Stomach (tissue), 19 donors: ENCODE measurements at places on chromosomes 3 and 15.

- DNase-seq = no peak
Observed at GRCh38 chr15:77549576-77550288, 83.0 kb downstream of the LINGO1 start.

GRCh38 chr3:20916951-20917606, 731.1 kb upstream of the SGO1 start:
- peak; percentile 37 for DNase-seq

GRCh38 chr3:50238549-50239026, 2.6 kb downstream of the GNAI2 start:
- DNase-seq = peak; percentile 95

GRCh38 chr15:80012060-80012726, 41.2 kb upstream of the BCL2A1 start:
- no peak for DNase-seq

DNA sequence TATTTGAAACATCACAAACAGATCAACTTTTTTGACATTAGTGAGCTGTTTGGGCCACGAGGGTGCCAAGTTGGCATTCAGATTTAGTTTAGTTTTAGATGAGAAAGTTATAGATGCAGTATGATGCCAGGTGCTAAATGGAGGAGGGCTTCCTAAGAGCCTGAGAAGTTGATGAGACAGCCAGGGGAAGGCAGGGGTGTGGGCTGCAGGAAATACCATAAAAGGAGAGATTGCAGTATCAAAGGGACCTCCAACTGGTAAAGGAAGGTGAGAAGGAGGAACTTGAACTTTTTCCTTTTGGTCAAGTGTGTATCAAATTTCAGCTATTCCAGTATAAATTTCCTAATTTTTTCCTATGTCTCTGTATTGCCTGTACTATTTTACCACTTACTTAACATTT, 2.0 kb upstream of the TNIK start:
- no peak for DNase-seq

DNA sequence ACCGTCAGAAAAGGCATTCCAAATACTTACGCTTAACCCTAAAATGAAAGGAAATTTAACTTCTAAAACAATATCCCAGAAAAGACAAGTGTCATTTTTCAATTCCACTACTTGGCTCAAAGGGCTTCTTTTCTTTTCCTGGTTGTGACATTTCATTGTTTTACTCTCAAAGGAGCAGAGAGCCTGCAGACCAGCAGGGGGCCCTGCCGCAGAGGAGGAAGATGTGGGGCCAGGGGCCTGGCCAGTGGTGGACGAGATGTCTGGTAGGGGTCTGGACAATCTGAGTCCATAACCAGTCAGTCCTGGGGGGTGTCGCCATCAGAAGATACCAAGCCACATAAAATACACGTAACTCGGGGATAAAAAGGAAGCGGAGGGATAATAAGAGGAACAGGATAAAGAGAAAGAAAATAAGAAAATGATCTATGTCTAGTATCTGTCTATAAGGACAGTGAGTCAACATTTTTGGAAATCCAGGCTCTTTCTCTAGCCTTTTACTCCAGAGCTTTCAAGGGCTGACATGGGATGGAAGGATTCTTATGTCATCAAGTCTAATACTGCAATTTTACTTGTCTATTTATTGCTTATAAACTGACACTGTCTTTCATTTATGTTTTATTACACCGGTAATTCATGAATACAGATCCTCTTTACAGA, 54.2 kb upstream of the ARHGEF3 start:
- peak; percentile 49 for DNase-seq

- DNase-seq = no peak
Observed at GRCh38 chr3:171797265-171797679, 13.0 kb downstream of the PLD1 start.

- DNase-seq = no peak
Observed at GRCh38 chr3:32288819-32289218, 50.3 kb downstream of the CMTM8 start.

DNA sequence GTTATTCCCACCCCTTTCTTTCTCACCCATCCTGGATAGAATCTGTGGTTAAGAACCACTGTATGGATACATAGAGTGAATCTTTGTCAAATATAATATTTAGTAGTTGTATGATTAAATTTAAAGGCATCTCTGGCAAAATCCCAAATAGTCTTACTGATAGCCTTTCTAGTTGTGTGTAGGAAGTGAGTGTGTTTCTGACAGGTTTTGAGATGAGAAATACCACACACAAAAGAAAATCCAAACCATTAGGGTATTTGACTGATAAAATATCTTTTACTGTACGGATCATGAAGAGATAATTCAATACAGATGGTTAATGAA, 44.7 kb upstream of the PLCL2 start:
- DNase-seq = no peak

- DNase-seq = no peak
Observed at GRCh38 chr3:86733257-86733656, 257.7 kb downstream of the VGLL3 start.

- DNase-seq = no peak
Observed at GRCh38 chr3:98826126-98826525, 63.0 kb downstream of the ST3GAL6 start.

- no peak for DNase-seq
Observed at GRCh38 chr15:56683908-56684307, 49.4 kb downstream of the ZNF280D start.

DNA sequence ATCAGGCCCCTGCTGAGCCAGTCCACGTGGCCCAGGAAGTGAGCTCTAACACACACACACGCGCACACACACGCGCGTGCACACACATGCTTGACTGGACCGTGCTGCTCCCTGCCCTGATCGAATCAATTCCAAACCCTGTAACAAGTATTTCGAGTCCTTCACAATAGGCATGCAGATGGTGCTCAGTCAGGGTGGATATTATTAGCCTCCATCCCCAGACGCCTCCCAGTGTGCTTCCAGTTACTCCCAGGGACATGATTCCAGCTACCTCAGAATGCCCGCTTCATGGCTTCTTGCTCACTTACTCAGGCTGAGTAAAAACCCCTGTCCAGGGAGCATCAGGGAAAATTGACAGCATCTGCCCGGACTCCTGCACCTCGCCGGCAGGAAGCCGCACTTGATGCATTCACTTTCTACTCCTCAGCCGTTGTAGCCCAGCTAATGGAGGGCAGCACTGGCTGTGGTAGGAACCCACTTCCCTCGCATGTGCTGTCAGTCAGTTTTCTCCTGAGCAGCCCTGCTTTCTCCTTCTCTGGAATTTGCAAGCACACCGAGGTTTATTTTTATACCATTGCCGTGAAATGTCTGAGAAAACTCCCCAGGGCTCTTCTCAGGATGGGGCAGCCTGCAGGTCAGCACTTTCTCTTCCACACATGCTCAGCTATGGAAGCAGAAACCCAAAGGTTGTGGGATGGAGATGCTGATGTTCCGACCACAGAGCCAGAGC, 126.1 kb upstream of the ABHD17C start:
- DNase-seq = no peak

DNA sequence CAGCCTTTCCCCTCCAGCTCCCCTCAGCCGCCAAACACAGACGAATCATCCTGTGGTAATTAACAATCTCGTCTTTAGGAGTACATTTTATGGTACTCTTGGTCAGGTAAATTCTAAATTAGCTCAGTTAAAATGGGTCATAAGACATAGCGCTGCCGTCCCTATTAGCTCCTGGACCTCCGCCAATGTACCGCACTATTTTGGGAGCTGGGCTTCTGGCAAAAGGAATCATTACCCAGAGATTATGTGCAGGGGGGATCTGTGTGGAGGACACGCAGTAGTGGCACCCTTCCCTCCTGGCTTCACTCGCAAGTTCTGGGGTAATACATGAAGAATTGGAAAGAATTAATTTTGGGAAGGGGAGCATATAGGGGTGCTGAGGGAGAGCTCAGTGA, 68.6 kb upstream of the ONECUT1 start:
- no peak for DNase-seq

- DNase-seq = peak; percentile 89
Observed at GRCh38 chr15:74375303-74375693, 7.9 kb upstream of the CYP11A1 start.

GRCh38 chr15:74410502-74410901, 23.3 kb downstream of the SEMA7A start:
- DNase-seq = no peak

DNA sequence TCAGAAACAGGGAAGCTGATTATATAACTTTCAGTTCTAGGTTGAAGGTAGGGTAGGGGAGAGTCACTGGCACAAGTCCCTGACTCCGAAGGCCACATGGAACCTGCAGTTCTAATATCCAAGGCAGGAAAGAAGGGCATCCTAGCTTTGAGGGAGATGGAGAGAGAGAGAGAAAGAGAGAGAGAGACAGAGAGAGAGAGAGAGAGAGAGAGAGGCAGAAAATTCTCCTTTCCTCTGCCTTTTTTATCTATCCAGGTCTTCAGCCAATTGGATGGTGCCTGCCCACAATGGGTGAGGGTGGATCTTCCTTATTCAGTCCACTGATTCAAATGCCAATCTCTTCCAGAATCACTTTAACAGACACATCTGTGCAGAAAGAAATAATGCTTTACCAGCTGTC, 35.7 kb upstream of the TMEM45A start:
- no peak for DNase-seq

DNA sequence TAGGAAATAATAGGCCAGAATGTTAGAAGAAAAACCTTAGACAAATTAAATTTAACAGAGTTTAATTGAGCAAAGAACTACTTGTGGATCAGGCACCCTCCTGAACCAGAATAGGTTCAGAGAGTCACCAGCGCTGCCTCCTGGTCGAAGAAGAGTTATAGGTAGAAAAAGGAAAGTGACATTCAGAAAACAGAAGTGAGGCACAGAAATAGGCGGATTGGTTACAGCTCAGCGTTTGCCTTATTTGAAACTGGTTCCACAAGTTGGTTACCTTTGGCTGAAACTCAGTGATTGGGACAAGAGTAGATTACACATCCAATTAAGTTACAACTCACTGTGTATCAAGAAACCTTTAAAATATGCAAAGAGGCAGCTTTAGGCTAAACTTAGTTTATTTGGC, 4.4 kb downstream of the AADAC start:
- peak; percentile 35 for DNase-seq

- peak; percentile 63 for DNase-seq
Observed at GRCh38 chr15:80403712-80404056, 498 bp upstream of the ARNT2 start.

DNA sequence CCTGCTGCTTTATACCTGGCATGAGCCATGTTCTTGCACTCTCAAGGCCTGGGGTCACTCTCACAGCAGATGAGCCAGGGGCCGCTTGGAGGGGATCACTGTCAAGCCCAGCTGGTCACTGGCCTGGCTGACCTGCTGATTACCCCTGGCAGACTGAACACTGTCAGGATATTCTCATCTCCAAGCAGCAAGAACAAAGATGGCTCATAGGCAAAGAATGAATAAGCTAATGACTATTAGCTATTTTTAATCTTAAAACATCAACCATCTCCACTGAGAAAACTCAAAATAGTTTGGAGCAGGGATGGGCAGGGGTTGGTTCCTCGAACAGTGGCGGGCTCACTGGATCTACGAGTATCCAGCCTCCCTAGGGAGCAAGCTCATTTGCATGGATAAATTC, 64.4 kb upstream of the ACAN start:
- DNase-seq = no peak

DNA sequence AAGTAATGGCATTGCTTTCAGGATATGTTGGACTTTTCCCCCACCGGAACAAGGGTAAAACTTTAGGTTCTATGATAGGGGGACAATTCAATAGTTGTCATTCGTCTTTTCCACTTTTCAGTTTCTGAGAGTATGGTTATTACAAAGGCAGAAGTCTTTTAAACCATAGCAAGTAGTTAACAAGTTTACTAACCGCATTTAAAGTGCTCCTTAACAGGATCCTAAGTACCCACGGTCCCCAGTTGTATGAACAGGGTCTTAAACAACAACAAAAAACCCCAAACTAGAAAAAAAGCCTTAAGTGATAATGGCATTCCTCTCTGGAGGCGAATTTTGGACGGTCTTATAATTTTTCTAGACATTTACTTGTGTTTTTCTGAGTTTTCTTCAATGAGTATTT, 831 bp downstream of the IFT57 start:
- no peak for DNase-seq

DNA sequence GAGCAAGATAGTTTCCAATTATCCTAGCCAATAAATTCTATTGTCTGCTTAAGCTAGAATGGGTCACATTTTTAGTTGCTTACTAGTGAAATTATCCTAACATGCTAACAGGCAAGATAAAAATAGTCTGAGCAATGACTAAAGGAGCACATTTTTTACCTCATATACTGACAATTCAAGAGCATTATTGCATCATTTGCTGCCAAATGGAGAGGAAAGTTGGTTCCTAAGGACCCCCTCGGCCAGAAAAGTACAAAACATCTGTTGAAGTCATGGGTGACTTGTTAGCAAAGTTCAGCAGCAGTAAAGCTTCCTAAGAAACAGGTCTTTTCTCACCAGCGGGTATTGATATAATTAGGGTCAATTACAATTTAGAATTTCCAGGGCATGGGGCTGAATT, 1001.0 kb downstream of the FHIT start:
- DNase-seq = peak; percentile 5

- DNase-seq = no peak
Observed at GRCh38 chr15:67241132-67241855, 13.2 kb downstream of the AAGAB start.

GRCh38 chr3:131072099-131072559, 45.5 kb downstream of the NEK11 start:
- DNase-seq = no peak

DNA sequence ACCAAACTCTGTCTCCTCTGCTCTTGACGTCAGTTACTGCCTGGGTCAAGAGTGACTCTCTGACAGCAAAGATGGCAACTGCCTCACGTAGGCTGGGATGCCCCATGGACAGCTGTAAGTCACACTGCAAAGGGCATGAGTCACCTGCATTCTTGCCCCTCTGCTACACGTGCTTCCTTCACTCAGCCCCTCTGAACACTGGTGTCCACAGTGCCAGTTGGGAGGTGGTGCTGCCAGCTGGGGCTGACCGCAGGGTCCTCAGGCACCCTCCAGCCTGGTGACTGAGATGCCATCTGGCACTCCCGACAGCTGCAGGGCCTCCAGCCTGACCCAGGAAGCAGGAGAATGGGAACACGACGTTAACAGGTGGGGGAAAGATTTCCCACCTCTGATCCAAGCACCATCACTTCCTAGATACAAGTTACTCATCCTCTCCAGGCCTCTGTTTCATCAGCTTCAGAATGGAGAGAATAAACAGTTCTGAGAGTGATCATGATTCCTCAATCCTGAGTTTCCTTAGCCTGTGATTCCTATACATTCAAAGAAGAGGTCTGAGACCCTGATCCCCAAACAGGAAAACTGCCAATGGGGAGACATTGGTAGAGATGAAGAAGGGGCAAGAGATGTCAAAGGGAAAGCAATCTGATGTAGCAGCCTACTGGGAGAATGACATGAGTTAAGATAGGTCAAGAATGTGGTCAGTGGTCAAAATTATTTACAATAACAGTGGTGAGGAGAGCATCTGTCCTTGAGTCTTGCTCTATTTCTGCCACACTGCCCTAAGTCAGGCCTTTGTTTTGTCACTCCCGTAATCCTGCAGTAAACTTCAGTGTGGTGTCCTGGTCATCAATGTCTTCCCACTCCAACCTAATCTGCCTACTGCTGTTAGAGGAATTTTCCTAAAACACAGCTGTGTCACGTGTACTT, 86.1 kb upstream of the BCL6 start:
- no peak for DNase-seq

GRCh38 chr3:116863822-116864589, 154.4 kb downstream of the TUSC7 start:
- no peak for DNase-seq

- DNase-seq = no peak
Observed at GRCh38 chr3:10950476-10951294, 41.9 kb upstream of the SLC6A1 start.

GRCh38 chr3:32450992-32451659, 51.5 kb downstream of the CMTM6 start:
- peak; percentile 21 for DNase-seq
